ENCODE measurements at places on chromosomes 3 and 15.
A peak's percentile ranks its signal among the peaks of the same experiment; 100 is the strongest.

GRCh38 chr3:115550285-115550761, 73.0 kb upstream of the GAP43 start:
- DNase-seq, result peak; percentile 10

GRCh38 chr15:68335251-68335650, 57.7 kb downstream of the FEM1B start:
- no peak for DNase-seq

DNA sequence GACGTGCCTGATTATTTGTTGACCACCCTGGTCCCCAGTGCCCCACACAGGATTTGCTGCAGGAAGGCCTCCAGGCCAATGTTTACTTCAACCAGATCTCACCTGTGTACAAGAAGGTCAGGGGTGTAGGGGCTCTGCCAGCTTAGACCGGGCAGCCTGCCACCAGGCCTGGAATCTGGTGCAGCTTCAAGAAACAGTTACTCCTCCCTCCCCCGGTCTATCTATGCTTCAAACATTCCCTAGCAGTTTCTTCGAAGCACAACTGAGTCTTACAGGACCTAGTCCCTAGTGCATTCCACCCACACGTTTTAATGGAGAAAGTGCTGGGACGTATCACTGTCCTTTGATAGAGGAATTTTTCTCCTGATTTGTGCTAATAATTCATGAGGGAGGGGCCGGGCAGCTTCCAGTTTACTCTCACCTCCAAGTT, 8.0 kb downstream of the SH3BP5 start:
- DNase-seq, result no peak

- DNase-seq, result no peak
Observed at GRCh38 chr3:104521606-104522336, 844.9 kb upstream of the ALCAM start.

GRCh38 chr3:195752066-195752465, 31.3 kb downstream of the MUC20 start:
- DNase-seq, result no peak

- DNase-seq, result no peak
Observed at GRCh38 chr3:20658491-20658890, 472.5 kb upstream of the SGO1 start.

DNA sequence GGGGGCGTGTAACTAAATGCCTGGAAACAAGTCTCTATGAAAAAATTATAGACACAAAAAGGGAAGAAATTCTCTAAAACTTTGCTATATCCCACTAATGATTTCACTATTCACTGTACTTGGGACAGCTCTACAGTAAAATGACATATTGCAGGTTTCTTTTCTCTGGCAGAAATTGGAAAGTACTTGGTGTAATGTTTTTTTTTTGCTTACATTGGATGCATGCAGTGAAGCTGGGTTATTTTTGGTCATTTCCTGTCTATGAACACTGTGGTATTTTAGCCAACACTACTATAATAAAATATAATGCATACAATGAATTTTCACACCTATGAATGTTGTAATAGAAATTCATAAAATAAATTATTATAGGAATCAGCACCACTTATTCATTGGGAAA, 109.7 kb downstream of the LRRC49 start:
- no peak for DNase-seq

- no peak for DNase-seq
Observed at GRCh38 chr15:80272987-80273386, 21.0 kb upstream of the CTXND1 start.

DNA sequence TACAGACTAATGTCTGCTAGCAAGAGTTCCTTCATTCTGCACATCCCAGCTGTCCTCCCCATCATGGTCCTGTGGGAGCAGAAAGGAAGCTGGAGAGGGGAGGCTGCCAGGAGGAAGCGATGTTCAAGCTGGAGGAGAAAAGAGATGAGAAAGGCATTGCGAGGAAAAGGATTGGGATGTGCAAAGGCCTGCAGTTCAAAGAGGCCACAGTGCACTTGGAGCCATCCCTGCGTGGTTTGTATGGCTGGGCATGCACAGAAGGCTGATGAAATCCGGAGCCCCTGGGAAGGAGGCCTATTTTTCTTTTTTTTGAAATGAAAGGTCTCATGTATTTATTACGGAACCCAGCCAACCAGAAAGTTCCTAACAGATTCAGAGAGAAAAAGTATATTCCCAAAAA, 22.8 kb downstream of the AMOTL2 start:
- DNase-seq, result no peak

GRCh38 chr3:117691526-117691925, 981.9 kb downstream of the TUSC7 start:
- no peak for DNase-seq

DNA sequence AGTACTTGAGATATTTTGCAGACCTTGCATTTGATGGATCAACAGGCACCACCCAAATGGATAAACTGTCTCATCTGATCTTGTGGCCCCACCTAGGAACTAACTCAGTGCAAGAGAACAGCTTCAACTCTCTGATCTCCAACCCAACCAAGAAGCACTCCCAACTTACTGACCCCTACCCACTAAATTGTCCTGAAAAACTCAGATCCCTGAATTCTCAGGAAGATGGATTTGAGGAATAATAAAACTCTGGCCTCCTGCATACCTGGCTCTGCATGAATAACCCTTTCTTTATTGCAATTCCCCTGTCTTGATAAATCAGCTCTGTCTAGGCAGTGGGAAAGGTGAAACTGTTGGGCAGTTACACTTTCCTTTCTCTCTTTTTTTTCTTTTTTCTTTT, 247.9 kb downstream of the ZPLD1 start:
- no peak for DNase-seq

DNA sequence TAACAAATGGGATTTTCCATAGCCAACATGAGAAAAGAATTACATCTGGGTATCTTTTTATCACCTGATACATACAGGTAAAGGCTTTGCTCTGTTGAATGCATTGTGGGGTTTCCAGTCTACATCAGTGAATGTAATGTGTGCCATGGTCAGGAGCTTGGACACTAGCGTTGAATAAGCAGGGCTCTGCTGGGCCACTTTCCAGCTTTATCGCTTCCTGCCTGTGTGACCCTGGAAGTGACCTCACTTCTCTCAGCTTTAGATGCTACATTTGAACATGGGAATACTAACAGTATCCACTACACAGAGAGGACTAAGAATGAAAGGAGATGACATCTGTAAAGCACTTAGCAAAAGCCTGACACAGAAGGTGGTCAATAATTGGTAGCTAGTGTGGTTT, 40.1 kb downstream of the TTC23 start:
- DNase-seq, result no peak

DNA sequence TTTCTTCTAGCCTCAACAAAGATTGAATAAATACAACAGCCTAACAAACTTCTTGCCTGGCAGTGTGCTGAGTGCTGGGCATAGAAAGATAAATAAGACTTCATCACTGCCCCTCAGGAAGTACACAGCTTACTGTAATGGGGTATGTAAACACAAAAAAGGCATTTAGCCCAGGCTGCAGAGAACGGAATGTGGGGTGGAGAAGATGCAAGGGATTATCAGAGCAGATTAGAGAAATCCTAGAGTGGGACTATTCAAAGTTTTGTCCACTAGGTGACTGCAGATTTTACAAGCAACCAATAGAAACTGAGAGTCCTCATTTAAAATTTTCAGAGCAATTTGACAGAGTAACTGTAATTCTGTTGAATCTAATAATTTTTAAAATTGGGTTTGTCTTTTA, 35.4 kb upstream of the TSC22D2 start:
- DNase-seq, result no peak

DNA sequence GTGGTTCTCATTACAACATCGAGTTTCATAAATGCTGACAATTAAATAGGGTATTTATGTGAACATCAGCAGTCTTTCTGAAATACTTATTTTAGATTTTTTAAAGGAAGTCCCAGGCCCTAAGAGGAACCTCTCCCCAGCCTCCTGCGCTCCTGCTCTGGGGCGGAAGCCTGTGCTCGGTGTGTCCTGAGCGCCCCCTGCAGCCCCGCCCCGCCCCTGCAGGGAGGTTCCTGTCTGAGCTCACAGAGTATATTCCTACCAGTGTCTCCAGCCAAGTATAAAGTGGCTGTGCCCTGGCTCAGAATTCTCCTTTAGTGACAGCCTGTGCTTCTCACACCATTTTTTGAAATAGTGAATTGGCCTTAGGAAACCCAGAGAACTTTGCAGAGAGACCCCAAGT, 567.9 kb downstream of the GOLGA6L6 start:
- no peak for DNase-seq

All from HuH-7.5 (cell line).